ENCODE measurements at places on chromosomes 1 and 21.

- peak; percentile 63 for DNase-seq
These were observed 304 bp upstream of the GNG12 start for GRCh38 chr1:67833602-67833940.

DNA sequence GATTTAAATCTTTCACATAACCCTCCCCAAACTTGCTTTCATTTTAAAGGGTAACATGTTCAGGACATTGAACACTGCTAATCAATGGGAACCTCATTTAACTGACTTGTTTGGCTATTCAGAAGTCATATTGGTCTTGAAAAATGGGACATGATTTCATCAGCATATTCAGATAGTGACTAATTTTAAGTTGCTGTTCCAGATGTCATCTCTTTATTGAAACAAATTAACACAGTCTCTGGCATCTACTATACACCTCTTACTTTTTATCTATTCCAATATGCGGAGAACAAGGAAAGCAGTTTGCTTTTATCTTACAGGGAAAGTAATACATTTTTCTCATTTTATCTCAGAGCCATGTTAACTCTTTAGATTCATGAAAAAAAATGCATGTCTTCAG lies 310.1 kb downstream of the S1PR1 start:
- no peak for DNase-seq

DNA sequence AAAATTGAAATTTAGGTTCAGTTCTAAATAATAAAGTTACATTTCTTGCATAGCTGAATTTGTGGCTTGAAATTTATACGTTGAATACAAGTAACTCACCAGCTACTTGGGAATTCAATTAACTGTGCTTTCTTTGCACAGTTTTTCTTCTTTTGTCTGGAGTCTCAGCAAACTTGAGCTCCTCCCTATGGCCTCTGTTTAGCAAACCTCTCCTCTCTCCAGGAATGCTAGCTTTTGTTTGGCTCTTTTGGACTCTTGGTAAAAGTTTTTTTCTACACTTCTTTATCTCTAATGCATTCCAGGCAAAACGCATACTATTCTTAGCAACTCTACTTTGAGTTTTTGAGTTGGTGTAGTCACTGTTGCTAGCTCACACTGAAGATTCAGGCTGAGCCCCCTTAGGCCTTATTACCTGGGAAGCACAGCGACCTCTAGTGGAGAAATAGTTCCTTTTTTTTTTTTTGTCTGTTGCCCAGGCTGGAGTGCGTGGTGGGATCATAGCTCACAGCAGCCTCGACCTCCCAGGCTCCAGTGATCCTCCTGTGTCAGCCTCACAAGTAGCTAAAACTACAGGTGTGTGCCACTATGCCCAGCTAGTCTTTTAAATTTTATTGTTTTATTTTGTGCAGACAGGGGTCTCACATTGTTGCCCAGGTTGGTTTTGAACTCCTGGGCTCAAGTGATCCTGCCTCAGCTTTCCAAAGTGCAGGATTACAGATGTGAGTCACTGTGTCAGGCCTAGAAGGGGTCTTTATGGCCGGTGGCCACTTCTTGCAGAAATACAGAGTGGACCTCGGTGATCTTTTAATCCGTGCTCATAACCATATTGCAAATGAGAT lies 61.7 kb downstream of the CASQ2 start:
- peak; percentile 16 for DNase-seq

GRCh38 chr1:185996211-185996610 lies 262.0 kb downstream of the HMCN1 start:
- DNase-seq: peak; percentile 88

DNA sequence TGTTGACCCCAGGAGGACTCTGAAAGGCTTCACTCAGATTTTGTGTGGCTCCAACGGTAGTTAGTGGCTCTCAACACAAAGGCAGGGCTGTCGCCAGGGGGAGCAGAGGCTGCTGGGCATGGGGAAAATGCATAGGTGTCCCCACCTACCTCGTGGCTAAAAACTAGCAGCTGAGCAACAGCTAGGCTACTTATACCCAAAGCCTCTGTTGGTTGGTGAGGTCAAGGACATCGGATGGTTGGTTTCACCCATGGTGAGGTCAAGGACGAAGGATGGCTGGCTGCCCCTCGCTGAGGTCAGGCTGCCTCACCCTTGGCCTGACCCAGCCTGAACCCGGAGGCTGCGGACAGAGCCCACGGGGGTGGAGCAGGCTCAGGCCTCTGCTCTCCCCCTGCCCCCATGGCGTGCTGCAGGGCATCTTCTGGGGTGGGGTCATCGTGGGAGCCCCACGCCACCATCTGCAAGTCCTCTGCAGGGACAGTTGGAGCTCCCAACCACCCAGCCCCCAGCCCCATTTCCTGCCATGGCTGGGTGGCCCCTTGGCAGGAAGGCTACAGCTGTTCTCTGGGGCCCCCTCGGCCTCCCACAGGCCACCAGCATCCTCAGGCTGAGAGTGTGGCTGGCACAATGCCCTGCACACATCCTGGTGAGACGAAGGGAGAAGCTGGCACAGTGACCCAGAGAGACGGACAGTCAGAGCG lies 8.5 kb upstream of the GNB1 start:
- DNase-seq: no peak

GRCh38 chr1:116138277-116138792 lies 27.1 kb downstream of the MAB21L3 start:
- no peak for DNase-seq

- peak; percentile 23 for DNase-seq
These were observed 729 bp upstream of the CDCA8 start for GRCh38 chr1:37691497-37692077.
